ENCODE measurements at places on chromosomes 4 and X.
A peak's percentile ranks its signal among the peaks of the same experiment; 100 is the strongest.

DNA sequence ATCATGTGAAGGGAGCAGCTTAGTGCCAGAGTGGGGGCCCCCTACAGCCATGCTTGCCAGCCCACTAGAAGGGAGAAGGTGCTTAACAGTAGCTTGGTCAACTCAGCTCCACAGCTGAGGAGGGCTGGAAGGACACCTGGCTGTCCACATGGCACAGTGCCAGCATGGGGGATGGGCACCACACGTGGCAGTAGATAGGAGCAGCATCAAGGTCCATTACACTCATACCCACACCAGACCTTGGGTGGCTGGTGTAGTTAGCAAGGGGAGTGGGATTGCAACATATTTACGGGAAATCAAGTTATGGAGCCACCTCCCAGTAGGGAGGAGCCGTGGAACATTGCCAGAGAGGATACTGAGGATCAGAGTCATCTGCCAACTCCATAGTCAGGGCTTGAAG is 37.9 kb upstream of the SLC4A4 start:
- DNase-seq = no peak

GRCh38 chr4:130071746-130072145 is 975.8 kb downstream of the C4orf33 start:
- DNase-seq = peak; percentile 40

- DNase-seq = no peak
Observed at GRCh38 chrX:23980011-23980441, 47.0 kb downstream of the KLHL15 start.

DNA sequence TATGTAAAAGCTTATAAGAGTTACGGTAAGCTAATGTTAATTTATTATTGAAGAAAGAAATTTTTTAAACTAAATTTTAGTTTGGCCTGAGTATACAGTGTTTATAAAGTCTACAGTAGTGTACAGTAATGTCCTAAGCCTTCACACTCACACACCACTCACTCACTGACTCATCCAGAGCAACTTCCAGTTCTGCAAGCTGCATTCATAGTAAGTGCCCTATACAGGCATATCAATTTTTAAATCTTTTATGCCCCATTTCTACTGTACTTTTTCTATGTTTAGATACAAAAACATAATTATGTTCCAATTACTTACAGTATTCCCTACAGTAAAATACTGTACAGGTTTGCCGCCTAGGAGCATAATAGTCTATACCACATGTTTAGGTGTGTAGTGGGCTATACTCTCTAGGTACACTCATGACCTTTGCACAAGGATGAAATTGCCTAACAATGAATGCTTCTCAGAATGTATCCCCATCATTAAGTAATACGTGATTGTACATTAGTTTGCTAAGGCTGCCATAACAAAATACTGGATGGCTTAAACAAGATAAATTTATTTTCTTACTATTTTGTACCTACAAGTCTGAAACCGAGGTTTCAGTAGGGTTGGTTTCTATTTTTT is 333.8 kb upstream of the PCDH7 start:
- peak; percentile 83 for DNase-seq

- no peak for DNase-seq
Observed at GRCh38 chr4:110224142-110224541, 25.7 kb upstream of the ELOVL6 start.

DNA sequence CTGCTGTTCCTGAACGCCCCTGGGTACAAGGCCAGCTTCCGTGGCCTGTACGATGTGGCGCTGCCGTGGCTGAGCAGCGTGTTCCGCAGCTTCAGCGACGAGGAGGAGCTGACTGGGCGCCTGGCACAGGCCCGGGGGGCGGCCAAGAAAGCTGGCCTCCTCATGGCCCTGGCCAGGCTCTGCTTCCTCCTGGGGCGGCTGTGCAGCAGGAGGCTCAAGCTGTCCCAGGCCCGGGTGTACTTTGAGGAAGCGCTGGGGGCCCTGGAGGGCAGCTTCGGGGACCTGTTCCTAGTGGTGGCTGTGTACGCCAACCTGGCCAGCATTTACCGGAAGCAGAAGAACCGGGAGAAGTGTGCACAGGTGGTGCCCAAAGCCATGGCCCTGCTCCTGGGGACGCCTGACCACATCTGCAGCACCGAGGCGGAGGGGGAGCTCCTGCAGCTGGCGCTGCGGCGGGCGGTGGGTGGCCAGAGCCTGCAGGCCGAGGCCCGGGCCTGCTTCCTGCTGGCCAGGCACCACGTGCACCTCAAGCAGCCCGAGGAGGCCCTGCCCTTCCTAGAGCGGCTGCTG is 28.2 kb downstream of the SH3TC1 start:
- DNase-seq = no peak

- DNase-seq = no peak
Observed at GRCh38 chrX:38426785-38427184, 74.4 kb downstream of the OTC start.

DNA sequence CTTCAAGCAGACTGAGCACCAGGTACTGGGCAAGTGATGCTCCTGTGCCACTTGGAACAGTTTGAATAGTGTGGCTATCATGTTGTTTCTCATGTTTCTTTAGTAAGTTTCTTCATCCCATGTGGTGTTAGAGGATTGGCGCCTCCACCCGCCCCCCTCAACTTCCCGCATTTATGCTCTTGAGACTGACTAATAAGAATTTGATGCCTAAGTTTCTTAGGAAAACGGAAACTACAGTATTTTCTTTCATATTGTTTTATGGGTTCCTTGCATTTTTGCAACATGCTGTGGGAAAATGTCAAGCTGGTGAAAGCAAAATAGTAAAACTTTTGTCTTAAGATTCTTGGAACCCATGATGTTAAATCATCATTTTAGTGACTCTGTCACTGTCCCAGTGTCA is 101.2 kb upstream of the SLC4A4 start:
- DNase-seq = no peak

GRCh38 chr4:7897811-7898210 is 41.9 kb downstream of the AFAP1 start:
- peak; percentile 63 for DNase-seq

DNA sequence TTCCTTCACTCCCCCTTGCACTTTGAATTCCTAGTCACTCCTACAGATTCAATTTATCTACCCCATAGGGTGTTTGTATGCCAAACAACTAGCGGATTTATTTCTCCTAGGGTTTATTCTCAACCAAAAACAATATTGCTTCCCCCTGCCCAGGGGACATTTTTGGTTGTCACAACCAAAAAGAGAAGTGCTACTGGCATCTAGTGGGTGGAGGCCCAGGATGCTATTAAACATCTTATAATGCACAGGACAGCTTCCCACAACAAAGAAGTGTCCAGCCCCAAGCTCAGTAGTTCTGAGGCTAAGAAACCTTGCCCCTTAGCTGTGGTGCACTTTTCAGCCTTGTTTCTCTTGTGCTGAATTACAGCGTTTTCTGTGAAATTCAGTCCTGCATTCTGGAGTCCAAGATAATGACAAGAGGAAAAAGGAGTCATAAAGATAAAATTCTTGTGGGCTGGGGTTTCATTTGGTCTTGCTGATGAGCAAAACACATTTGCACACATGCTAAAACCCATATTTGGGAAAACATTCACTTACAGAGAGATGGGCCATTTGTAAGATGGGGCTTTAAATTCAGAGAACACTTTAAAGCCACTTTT is 11.2 kb upstream of the SYTL4 start:
- DNase-seq = no peak

GRCh38 chr4:1398681-1399507 is 7.3 kb downstream of the NKX1-1 start:
- DNase-seq = no peak

GRCh38 chrX:2479420-2479780 is 21.4 kb downstream of the DHRSX start:
- DNase-seq = no peak

DNA sequence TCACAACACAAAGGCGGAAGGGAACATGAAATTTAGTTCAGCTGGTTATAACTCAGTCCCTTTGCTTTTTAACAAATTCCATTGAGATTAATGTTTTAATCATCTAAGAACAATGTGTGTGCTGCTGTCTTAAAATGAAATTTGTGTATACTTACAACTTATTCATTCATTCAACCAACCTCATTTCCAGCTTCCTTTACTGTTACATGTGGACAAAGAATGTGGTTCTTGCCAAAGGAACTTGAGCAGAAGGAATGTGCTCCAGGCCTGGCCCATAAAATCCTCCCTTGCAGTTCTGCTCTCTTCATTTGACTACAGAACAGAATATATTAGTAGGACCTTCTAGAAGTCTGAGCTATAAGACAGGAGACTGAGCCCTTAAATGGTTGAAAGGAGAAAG is 176.8 kb upstream of the GLRA2 start:
- DNase-seq = no peak

DNA sequence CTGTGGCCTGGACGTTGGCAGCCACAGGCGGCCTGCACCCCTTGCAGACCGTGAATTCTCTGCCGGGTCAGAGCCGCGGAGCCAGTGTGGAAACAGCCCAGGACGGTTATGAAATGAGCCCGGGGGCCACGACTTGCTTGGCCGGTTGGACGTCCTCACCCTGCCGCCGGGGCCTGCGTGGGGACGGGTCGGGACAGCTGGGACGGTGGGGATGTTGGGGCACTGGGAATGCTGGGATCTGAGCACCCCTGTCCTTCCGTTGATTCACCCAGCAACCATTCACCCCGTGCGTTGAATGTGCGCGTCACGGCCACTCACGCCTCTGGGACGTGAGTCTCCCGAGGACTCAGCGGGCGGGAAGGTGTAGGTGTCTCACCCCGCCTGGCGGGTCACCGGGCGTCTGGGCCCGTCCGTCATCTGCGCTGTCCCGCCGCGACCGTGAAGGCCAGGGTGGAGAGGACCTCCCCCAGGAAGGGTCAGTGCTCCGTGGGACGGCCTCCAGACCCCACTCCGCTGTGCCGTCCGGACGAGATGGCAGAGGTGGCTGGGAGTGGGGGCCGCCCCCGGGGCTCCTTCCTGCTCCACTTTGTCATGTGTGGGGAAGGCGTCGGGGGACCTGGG is 4.5 kb upstream of the PLCXD1 start:
- peak; percentile 93 for DNase-seq

DNA sequence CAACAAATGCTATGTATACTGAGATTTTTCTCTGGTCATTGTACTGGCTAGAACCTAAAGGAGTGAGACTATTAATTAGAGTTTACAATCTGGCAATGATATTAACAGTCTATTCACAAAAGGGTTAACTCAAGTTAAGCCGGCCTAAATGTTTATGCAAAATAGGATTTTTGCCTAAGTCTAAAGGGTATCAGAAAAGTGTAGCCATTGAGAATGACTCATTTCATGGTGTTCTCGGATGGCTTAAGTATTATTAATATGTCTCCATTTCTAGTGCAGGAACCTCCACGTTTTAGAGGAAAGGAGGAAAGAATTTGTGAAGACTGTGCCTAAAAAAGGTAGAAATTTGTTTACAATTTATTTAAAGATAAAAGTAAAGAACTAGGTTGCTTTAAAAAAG is 29.8 kb downstream of the DYNLT3 start:
- no peak for DNase-seq

DNA sequence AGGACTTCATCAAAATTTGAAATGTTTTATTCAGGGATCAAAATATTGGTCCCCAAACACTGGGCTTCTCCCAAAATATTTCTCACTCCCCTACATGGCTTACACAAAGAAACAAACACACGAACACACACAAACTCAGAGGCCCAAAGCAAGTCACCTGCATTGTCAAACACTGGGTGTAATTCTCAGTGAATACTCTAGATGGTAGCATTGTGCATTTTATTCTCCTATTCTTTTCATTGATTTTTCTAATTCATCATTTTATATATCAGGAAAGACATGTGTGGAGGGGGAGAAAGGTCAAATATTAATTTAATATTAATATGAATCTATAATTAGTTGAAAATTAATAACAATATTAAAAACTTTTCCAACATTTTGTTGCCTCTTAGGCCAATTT is 72.3 kb upstream of the TNMD start:
- peak; percentile 21 for DNase-seq

DNA sequence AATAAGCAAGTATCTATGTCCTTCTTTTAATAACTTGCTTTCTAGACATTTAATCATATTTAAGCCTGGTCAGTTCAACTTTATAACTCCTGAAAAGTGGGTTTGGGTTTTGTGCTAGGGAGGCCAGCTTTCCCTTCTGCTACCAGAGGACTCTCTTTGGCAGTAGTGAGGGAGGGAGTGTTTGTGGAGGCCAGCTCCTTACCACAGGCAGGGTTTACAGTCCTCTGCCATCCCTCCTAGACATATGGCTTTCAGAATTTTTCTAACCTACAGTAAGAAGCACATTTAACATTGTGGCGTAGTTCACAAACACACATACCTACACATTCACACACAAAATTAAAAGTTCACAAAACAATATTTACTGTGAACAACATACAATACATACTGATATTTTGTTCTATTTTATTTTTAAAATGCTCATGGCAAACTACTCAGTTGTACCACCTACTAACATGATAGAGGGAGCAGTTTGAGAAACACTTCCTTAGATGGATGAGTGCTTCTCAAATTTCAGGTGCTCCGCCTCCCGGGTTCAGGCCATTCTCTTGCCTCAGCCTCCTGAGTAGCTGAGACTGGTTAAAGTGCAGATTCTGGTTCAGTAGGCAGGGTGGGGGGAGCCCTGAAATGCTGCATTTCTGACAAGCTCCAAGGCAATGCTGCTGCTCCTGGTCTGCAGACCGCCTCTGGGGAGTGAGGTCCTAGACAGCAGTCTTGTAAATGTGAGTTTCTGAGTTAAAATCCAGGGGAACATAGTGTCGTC is 86.7 kb downstream of the PTTG2 start:
- no peak for DNase-seq

GRCh38 chr4:34187056-34187455 is 2057.3 kb downstream of the ARAP2 start:
- DNase-seq = no peak

DNA sequence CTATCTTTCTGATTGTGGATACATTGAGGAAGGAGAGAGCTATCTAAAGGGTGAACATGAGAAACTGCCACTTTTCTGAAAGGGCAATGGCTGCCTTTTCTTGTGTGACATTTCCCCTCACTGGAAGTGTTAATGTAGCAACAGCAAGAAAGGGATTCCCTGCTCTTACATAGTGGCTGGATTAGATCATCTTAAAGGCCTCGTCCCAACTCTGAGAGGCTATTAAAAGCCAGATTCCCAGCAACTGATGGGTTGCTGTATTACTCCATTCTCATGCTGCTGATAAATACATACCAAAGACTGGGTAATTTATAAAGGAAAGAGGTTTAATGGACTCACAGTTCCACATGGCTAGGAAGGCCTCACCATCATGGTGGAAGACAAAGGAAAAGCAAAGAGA is 33.7 kb upstream of the ADH7 start:
- DNase-seq = no peak

DNA sequence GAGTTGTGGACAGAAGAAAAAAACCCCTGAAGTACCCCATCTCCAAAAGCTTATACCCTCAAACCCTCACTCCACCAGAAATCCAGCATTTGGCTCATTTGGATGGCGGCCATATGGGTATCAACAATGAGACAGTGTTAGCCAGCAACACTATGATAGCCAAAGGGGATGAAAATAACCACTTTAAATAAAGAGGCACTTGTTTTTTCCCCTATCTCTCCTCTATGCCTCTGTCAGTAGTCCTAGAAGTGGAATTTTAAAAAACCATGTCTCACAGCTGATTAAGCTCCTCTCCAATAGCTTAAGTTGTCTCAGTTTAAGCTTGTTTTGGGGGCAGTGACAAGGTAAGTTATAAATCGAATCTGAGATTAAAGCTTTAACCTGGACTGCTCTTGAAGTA is 124.0 kb downstream of the MOSPD2 start:
- no peak for DNase-seq

- no peak for DNase-seq
Observed at GRCh38 chr4:121738780-121739535, 26.0 kb downstream of the SMIM43 start.
